ENCODE measurements at places on chromosomes 3 and 15. TPM values are rescaled to one million over a fixed set of nuclear protein-coding genes. Genes with fewer than 3 reads are reported as not detected.

Gene LNP1
- total RNA-seq, result 5.1 TPM

Gene RETNLB
- total RNA-seq, result not detected

Gene TMCO5A
- total RNA-seq, result not detected

Gene USP19
- 53.8 TPM for total RNA-seq

Gene FEZF2
- total RNA-seq, result not detected

Gene TRAIP
- total RNA-seq, result 3.1 TPM

Gene IL20RB
- 1.1 TPM for total RNA-seq

Gene SAMMSON
- 0.20 TPM for total RNA-seq

Gene UTS2B
- 1.00 TPM for total RNA-seq

Gene MYL3
- total RNA-seq, result 10.8 TPM

Gene DGKG
- total RNA-seq, result 6.7 TPM

Gene CD200R1
- 0.51 TPM for total RNA-seq

Gene DUT
- total RNA-seq, result 108 TPM

Gene WHAMM
- 7.6 TPM for total RNA-seq

Gene WDR49
- total RNA-seq, result 0.97 TPM

Gene IL16
- 6.0 TPM for total RNA-seq

Gene CPLX3
- total RNA-seq, result not detected

Gene SPATA12
- 0.10 TPM for total RNA-seq

Gene MKRN3
- 1.9 TPM for total RNA-seq

Gene CACNA1D
- total RNA-seq, result 5.1 TPM

Gene CILP
- total RNA-seq, result 1.5 TPM

Gene SLC2A2
- total RNA-seq, result not detected

Gene FGF12
- total RNA-seq, result 2.8 TPM

Gene CAMKV
- not detected for total RNA-seq

Gene VEPH1
- 2.6 TPM for total RNA-seq

All from ovary (tissue), 10 donors.